Dermis microvascular lymphatic vessel endothelial cell (primary cell): ENCODE measurements at places on chromosomes 13 and 19. TPM values are rescaled to one million over a fixed set of nuclear protein-coding genes. Genes with fewer than 3 reads are reported as not detected.

Gene HIPK4
- total RNA-seq, result under 0.01 TPM in 2 replicates

GRCh38 chr13:73251626-73252265, 192.9 kb downstream of the KLF5 start:
- no peak for DNase-seq

GRCh38 chr13:106500445-106500844, 35.0 kb downstream of the EFNB2 start:
- DNase-seq, result no peak

- peak; percentile 98 for DNase-seq
These were observed 6.8 kb downstream of the ELL start for GRCh38 chr19:18514800-18515682.

DNA sequence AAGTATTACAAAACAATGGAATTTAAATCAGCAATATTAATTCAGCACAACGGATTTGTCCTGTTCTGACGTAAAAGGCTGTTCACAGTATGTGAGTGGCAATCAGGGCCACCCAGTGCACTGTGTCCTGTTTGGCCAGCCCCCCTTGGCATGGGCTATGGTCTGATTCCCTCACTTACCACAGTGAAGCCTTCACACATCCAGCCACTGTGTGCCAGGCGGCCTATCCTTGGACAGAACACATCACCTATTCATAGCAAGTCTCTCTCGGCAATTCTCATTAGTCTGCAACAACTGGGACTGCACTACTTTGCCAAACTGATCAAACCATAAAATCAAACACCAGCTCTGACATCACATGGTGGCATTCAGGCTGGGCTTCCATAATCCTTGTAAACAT, 221.5 kb upstream of the TSHZ3 start:
- DNase-seq, result no peak
